ENCODE measurements at places on chromosomes 12 and 14. TPM values are rescaled to one million over a fixed set of nuclear protein-coding genes. Genes with fewer than 3 reads are reported as not detected.

ATP23 gene
- total RNA-seq, result 3.0 TPM

POTEG gene
- not detected for total RNA-seq

SLC25A21 gene
- 1.1 TPM for total RNA-seq

CLEC12A gene
- total RNA-seq, result not detected

ITGB7 gene
- total RNA-seq, result 1.0 TPM

FLVCR2 gene
- total RNA-seq, result 4.2 TPM

KCNA5 gene
- total RNA-seq, result not detected

KRT5 gene
- total RNA-seq, result 3,552 TPM

UNC79 gene
- total RNA-seq, result 0.05 TPM

GARIN6 gene
- not detected for total RNA-seq

BMP4 gene
- total RNA-seq, result 0.28 TPM

FAM186B gene
- total RNA-seq, result 0.30 TPM

SPTLC2 gene
- 10.3 TPM for total RNA-seq

DNA sequence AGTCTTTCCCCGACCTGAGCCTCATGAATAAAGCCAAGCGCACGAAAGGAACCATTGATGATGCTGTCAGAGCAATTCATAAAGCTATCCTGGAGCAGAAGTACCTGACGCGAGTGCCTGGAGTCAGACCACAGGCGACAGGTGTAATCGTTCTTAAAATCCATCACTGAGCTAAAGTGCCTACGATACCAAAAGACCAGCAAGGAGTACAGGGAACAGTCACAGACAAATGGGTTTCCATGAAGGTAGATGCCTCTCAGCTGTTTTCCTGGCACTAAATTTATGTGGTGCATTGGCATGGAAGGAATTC is 1.4 kb upstream of the PCED1B start:
- DNase-seq, result no peak

DNA sequence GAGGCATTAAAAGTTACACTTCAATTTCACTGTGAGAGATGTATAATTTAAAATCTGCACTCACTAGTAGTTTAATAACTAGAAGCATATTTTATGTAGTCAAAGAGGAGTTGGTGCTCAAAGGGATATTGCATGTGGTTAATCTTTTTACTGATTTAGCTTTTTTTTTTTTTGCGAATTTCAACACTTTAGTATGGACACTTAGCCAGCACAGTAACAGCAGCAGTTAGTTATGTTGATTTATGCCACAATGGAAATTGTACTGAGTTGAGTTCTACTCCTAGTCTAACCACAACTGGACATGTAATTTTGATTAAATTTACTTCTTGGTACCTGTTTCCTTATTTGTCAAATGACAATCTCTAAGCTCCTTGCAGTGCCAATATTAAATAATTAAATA is 104.2 kb downstream of the RERG start:
- no peak for DNase-seq

- DNase-seq, result no peak
Observed at GRCh38 chr12:59039005-59039404, 118.7 kb upstream of the LRIG3 start.

- no peak for DNase-seq
Observed at GRCh38 chr12:114186241-114187002, 219.5 kb downstream of the TBX5 start.

GRCh38 chr12:22593864-22594263 is 31.1 kb upstream of the ETNK1 start:
- no peak for DNase-seq

GRCh38 chr14:54893151-54893760 is 9.4 kb downstream of the GCH1 start:
- peak; percentile 80 for DNase-seq

GRCh38 chr12:68832504-68832867 is 24.5 kb downstream of the MDM2 start:
- no peak for DNase-seq

- DNase-seq, result peak; percentile 2
Observed at GRCh38 chr12:97425802-97426491, 36.7 kb upstream of the RMST start.

DNA sequence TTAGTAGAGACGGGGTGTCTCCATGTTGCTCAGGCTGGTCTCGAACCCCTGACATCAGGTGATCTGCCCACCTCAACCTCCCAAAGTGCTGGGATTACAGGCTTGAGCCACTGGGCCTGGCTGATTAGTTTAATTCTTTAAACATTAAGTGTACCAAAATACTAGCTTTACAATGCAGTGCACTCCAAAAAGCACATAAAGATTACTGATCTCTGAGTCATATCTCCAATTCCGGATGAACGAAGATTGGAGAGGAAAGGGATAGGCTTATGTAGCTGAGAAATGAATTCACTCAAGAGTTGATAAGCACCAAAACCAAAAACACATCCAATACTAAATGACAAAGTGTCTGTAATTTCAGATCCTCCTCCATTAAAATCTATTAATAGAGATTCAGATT is 15.1 kb downstream of the NAV3 start:
- DNase-seq, result peak; percentile 47

DNA sequence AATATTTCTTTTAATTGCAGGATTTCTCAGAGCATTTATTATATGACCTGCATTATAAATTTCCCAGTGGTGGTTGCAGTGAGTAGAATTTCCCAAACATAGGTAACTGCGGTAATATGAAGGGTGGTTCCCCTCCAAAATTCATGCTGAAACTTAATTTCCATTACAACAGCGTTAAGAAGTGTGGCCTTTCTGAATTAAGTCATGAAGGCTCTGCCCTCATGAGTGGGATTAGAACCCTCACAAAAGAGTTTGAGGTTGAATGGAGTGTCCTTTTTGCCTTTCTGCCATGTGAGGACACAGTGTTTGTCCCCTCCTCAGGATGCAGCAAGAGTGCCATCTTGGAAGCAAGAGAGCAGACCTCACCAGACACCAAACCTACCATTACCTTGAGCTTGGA is 233.6 kb downstream of the KTN1 start:
- DNase-seq, result no peak

DNA sequence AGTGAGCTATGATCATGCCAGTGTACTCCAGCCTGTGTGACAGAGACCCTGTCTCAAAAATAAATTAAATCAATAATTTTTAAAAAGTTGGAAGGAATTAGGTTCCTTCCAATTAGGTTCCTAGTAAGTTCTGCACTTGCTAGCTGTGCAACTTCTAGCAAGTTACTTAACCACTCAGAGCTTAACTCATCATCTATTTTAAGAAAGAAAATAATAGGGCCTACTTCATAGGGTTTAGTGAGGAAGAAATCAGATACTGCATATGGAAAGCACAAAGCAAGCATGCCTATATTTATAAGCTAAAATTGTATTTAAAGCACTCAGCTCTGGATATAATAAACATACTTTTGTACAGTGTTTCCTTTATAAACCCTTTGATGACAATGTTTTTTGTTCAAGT is 10.7 kb downstream of the FOXN3 start:
- DNase-seq, result no peak

GRCh38 chr14:53900499-53900898 is 56.1 kb downstream of the BMP4 start:
- peak; percentile 3 for DNase-seq

GRCh38 chr14:48563489-48563888 is 888.1 kb upstream of the MDGA2 start:
- DNase-seq, result peak; percentile 62

DNA sequence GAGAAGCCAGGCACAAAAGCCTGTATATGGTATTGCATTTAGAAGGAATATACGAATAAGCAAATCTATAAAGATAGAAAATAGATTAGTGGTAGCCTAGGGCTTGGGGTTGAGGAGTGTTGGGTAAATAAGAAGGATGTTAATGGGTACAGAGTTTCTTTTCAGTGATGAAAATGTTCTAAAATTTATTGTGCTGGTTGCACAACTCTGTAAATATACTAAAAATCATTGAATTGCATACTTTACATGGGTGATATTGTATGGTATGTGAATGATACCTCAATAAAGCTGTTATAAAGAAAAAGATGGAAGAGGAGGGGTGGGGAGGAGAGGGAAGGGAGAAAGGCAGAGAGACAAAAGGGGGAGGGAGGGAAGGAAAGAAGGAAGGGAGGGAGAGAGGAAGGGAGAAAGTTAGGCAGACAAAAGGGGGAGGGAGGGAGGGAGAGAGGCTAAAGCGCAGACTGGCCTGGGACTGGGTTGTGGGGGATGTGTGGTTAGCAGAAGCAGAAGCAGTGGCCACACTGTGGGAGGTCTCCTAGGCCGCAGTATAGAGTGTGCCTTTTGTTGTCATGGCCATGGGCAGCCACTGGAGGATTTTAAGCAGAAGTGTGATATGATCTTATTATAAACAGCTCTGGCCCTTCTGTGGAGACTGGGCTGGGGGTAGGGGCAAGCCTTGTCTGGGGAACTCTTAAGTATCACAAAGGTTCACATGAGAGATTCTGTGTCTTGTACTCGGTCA is 73.6 kb upstream of the ELK3 start:
- DNase-seq, result no peak

DNA sequence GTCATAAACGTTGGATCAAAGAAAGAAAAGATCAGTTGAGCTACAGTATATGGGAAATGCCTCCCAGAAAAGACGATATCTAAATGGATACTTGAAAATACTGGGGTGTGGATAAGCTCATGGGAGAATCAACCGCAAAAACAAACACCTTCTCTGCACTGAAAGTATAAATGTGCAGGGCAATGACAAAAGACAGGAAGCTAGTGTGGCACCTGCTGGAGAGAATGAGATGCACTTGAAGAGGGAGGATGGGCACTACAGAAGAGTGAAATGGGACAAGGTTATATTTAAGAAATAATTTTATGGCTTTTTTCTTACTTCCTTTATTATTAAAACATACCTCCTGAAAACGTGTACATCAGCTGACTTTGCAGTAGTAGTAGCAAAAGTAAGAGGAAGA is 153.7 kb downstream of the PRKD1 start:
- no peak for DNase-seq

GRCh38 chr12:102736328-102736727 is 180.7 kb downstream of the PAH start:
- DNase-seq, result no peak

DNA sequence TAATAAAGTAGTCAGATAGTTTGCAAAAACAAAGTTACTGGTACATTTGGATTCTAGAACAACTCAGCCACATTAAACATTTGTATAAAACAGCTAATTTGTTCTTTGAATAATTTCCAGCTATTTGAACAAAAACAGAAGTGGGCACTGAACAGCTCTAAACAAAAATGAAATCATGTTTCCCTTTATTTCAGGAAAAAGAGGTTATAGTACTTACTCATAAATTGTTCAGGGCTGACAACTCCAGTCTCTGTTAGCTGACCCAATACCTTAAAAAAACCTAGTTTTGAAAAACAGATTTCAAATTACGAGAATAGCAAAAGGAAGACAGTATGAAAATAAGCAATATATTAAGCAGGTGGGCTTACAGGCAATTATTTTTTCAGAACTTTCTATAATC is 8.2 kb downstream of the GNPNAT1 start:
- DNase-seq, result no peak

DNA sequence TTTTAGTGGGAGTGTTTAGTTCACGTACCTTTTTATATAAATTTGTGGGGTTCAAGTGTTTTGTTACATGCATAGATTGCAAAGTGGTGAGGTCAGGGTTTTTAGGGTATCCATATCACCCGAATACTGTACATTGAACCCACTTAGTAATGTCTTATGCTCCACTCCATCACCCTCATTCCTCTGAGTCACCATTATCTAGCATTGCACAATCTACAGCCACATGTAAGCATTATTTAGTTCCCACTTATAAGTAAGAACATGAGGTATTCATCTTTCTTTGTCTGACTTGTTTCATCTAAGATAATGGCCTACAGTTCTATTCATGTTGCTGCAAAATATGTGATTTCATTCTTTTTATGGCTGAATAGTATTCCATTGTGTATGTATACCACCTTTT is 583.7 kb upstream of the LRFN5 start:
- DNase-seq, result peak; percentile 24

- DNase-seq, result no peak
Observed at GRCh38 chr12:67988601-67989021, 636 bp upstream of the IFNG-AS1 start.

DNA sequence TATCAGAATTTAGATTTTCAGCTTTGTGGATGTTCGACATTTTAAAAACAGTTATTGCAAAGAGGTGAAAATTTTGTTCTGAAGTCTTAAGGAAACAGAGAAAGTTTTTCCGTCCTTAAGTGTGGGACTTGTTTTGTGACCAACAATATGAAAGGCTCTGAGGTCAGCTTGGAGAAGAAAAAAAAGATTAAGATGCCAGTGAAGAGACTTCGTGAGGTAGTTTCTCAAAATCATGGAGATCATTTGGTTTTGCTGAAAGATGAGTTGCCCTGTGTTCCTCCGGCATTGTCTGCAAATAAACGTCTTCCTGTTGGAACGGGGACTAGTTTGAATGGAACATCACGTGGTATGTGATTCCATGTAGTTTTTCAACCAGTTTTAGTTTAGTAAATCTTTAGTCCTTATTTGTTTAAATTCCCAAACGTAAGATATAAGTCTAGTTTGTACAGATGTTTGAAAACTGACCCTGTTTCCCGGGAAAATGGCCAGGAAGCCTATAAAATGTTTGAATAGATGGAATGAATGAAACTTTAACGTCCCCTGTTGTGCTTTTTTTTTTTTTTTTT is 682 bp downstream of the KIAA0586 start:
- DNase-seq, result peak; percentile 59

DNA sequence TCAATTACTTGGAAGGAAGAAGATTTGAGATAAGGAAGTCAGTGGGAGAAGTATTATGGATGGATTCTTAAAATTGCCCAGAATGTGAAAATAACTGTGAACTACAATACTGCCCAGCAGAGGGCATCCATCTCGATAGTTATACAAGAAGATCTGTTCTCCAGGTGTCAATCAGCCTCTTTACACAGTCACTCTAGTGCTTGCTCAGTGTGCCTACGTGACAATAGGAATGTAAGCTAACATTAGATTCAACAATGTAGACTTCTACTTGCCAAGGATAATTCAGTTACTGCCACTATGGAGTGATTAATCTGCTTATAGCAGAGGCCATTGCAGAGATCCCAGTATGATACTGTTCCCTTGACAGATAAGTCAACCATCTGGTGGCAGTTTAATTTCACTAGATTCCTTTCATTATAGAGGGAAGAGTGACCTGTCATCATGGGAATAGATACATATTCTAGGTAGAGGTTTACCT is 10.6 kb upstream of the MAP4K5 start:
- DNase-seq, result peak; percentile 64

DNA sequence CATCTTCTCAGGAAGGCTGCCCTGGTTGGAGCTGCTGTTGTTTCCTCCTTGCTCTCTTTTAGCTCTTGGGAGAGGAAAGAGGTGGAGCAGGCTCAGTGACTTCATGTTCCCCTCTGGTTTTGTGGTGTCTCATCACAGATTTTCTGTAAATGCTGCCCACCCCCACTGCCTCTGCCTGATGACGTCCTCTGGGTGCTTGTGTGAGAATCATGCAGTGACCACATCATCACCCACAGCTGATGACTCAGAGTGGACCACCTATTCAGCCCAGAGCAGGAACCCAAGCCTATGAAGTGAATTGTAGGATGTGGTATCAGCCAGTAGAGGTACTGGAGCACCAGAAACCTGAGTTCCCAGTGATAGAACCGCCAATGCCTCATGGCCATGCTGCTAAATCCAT is at the start of gene GZMB:
TSS of gene GZMB (minus strand) at position 33 of the 400 bp plus-strand sequence. CDS start at position 3, 30 bp downstream.
- DNase-seq, result no peak

- DNase-seq, result no peak
Observed at GRCh38 chr12:117452112-117452511, 90.7 kb upstream of the NOS1 start.
